IMR-90 (cell line): ENCODE measurements at places on chromosomes 4 and X. TPM values are rescaled to one million over a fixed set of nuclear protein-coding genes. Genes with fewer than 3 reads are reported as not detected.

DNA sequence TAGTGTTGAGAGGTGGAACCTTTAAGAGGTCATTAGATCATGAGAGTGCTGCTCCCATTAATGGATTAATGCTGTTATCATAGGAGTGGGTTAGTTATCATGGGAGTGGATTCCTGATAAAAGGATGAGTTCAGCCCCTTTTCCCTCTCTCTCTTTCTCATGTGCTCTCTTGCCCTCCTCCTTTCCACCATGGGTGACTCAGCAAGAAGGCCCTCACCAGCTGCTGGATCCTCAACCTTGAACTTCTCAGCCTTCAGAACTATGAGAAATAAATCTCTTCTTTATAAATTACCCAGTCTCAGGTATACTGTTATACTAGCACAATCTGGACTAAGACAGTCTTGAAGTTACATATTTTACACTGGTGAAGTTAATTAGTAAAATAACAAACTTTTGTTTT is 10.0 kb upstream of the CDKL5 start:
- peak; percentile 61 for DNase-seq

GRCh38 chr4:24971192-24971591 is 58.4 kb upstream of the CCDC149 start:
- DNase-seq, result no peak

DNA sequence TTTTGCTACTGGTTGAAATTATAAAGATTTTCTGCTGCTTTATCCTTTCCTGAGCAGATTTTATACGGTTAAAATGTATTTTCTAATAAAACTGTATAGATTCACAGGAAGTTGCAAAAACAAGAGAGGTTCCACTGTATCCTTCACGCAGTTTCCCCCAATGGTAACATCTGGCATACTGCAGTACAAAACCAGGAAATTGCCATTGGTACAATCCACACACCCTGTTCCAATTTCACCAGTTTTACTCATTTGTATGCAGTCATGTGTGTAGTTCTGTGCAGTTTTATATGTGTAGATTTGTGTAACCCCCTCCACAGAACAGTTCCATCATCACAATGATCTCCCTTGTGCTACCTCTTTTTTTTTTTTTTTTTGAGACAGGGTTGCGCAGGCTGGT is 20.0 kb downstream of the DDX3X start:
- DNase-seq, result no peak

GRCh38 chrX:31320740-31321139 is 248.9 kb upstream of the FTHL17 start:
- DNase-seq, result no peak

DNA sequence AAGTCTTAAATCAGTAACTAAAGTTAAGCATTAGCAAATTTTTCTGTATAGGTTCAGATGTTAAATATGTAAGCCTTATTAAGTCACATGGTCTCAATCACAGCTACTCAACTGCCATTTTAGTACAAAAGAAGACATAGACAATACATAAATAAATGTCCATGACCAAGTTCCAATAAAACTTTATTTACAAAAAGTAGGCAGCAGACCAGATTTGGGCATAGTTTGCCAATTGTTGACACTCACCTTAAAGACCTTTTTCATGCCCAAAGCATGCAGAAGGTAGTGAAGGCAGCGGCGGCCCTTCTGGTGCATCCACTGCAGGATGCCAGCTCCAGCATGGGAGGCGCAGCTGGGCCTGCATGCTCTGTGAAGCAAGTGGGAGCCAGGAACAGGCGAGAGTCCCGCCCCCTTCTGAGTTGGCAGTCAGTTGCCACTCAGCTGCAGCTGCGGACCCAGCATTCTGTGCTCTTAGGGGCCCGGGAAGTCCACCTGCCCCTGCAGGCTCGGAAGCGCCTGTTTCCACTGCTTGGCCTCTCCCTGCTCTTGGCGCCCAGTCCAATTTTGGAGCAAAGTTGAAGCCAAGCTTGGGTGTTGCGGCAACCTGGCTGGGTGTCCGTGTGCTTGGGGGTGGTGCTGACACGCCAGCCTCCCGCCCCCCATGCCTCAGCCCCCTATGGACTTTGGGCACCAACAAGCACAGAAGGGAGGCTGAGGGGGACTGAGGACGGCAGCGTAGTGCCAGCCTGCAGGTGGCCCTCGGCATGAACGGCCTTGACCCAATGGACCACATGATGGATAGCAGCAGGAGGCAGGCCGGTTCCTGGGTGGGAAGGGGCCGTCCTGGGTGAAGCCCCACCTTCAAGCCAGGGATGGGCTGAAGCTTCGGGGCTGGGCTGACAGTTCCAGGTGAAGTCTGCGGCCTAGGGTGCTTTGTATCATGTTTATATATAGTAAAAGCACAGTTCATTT is 42.4 kb upstream of the PABPC4L start:
- no peak for DNase-seq

DNA sequence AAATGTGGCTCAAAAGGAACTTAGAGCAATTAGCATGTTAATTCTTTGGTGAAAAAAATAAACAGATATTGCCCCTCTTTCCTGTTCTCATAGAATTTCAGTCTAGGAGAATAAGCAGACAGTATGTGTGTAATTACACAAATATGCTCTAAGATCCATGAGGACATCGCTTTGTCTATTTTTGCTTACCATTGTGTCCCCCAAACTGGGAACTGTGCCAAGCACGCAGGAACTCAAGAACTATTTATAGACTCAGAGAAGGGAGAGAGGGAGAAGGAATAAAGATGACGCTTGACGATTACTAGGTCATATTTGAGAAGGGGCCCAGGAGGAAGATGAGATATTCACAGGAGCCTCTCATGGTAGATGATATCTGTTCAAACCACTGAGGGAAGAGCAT is 692.6 kb downstream of the RAB28 start:
- no peak for DNase-seq

DNA sequence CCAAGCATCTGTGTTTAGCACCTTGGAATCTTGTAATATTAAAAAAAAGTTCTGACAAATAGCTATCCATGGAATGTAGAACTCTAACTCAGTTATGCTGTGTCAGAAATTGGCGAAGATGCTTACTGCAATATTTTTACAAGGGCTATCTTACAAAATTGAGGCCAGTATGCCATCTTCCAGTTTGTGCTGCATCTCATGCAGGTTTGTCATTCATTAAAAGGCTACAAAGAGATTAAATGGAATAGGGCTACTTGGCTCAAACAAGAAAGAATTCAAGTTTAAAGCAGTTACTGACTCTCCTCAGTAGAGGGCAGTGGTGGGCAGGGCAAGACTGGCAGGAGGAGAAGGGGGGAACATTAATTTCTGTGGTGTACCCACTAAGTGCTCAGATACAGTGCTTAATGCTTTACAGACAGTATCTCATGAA is 66.5 kb downstream of the SHROOM4 start:
- DNase-seq, result peak; percentile 45

DNA sequence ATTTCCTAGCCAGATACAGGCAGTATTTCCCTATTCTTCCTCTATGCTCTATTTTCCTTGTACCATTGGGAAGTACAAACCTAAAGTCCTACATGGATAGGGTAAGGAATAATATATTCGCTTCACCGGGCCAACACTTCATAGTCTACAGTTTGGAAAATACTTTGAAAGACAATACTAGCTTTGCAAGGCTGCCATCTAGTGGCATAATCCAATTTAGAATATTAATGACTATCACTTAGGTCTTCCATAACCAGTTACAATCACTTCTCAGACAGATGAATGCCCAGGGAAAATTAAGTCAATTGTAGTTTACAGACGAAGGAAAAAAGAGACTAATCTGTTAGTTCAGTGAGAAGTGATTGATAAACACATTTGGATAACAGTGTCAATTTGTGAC is 141.0 kb upstream of the FAM47C start:
- DNase-seq, result peak; percentile 9

- peak; percentile 15 for DNase-seq
These were observed 660 bp upstream of the HSPA4L start for GRCh38 chr4:127781300-127782024.

DNA sequence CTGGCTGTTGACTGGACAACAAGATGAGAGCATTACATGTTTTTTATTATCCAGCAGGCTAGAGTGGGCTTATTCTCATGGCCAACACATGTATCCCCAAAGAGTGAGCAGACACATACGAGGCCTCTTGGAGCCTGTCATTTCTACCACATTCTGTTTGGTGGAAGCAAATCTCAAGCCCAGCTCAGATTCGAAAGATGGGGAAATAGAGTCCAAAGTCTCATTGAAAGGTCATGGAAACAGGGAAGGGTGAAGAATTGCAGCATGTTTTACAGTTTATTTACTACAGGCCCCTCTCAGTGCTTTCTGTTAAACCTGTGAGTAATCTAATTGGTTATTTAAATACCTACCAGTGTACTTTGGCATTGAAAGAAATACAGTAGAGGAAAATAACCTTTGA is 108.6 kb downstream of the FRAS1 start:
- DNase-seq, result no peak

DNA sequence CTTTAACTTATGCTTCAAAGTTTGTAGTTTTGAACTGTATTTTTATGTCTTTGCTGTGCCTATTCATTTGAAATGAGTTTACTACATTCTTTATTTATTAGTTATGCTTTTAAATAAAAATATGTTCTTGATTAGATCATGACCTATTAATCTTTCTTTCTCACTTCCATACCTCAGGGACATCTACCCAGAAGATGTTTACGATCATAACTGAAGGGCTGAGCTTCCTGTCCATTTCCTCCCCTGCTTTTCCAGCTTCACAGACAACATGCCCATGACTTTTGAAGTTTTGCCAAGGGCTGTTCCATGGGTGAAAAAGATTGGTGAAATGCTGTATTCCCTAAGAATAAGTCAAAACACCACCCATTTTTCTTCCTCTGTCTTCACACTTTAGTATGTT is 99.7 kb upstream of the DDIT4L start:
- no peak for DNase-seq

- DNase-seq, result peak; percentile 11
These were observed 127.4 kb upstream of the RPL34 start for GRCh38 chr4:108492816-108493595.

DNA sequence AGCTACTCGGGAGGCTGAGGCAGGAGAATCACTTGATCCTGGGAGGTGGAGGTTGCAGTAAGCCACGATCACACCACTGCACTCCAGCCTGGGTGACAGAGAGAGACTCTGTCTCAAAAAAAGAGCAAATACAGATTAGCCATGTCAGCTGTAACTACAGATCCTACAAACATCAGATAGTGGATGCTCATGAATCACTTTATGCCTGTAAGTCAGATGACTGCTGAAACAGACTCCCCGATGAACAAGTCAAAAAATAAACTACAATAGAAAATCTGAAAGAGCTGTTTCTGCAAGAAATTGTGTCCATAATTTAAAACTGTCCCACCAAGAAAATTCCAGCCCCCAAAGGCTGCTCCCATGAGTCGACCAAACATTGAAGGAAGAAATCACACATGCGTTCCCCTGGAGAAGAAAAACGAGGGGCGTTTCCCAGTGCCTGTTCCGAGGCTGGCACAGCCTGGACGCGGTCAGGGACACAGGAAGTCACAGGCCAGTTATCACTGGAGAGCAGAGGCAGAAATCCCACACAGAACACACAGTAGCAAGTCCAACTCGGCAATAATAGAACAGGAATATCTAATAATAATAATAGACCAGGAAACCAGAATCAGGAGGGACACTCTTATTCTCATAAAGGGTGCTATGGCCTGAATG is 30.0 kb upstream of the GTPBP6 start:
- peak; percentile 16 for DNase-seq

- peak; percentile 8 for DNase-seq
These were observed 11.7 kb downstream of the OPHN1 start for GRCh38 chrX:68421636-68422035.

DNA sequence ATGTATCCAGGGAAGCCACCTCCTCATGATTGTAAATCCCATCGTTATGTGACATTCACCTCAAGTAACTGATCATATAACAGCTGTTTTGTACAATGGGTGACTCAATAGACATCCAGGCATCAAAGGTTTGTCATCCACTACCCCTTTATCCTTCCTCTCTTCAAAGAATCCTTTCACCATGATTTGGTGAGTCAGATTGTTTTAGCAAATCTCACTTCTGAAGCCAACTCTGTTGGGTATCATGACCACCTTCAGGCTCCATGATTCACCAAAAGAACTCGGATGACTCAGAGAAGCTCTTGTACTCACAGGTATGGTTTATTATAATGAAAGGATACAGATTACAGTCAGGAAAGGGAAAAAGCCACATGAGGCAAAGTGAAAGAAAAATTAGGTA is 132.1 kb downstream of the PWWP3B start:
- no peak for DNase-seq

GRCh38 chr4:183721207-183722081 is 62.4 kb downstream of the TRAPPC11 start:
- peak; percentile 41 for DNase-seq

- DNase-seq, result peak; percentile 40
These were observed 774 bp downstream of the ARMCX2 start for GRCh38 chrX:101658661-101659491.

DNA sequence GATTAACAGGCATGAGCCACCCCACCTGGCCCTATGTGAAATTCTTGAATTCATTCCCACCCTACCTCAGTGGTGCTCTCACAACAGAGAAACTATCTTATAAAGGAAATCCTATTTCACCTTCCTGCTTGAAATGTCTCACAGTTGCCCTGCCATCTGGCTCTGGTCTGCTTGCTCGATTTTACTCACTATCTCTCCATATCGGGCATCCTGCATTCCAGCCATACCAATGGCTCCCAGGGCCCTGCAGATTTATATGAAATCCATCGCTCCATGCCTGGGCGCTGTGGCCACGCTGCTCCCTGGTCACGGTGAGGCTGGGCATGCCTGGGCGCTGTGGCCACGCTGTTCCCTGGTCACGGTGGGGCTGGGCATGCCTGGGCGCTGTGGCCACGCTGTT is 15.8 kb downstream of the SORBS2 start:
- DNase-seq, result no peak

DNA sequence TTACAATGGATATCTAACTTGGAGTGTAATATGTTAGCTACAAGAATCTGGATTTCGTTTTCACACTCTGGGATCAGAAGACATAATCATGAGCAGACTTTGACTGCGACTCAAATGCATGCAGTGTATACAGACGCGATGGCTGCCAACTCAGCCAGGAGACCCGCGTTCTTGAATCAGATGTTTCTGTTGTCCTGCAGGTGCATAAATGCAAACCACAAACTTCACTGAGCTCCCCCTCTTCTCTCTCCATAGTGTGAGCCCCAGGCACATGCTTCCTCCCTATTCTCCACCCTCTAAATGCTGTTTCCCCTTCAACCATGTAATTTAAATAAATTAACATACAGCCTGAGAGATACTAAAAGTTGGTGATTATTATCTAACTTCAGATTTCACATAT is 347.9 kb downstream of the DCHS2 start:
- no peak for DNase-seq

GRCh38 chr4:143402776-143403552 is 66.3 kb downstream of the GAB1 start:
- DNase-seq, result no peak

- no peak for DNase-seq
These were observed 32.9 kb downstream of the CCNQ start for GRCh38 chrX:153565996-153566580.

Gene CHRNA9
- total RNA-seq, result not detected in 2 replicates

Gene KIF4A
- total RNA-seq, result 19.0 and 24.4 TPM in 2 replicates

Gene KLKB1
- total RNA-seq, result under 0.01 TPM in 1 of 2 replicates, not detected in the other

Gene HAND2
- 0.36 and 0.56 TPM in 2 replicates for total RNA-seq

Gene DCAF4L1
- under 0.01 and 0.18 TPM in 2 replicates for total RNA-seq

Gene MAGEC2
- not detected in 2 replicates for total RNA-seq

Gene RAB9A
- total RNA-seq, result 15.8 and 26.7 TPM in 2 replicates

Gene KLHL13
- total RNA-seq, result 12.5 and 13.6 TPM in 2 replicates

Gene IGFBP7
- total RNA-seq, result 33.2 and 34.2 TPM in 2 replicates

Gene PABPC1L2A
- total RNA-seq, result not detected in 2 replicates

Gene PCSK1N
- total RNA-seq, result not detected in 2 replicates
